AG09309 (cell line): ENCODE measurements at places on chromosomes 2 and 18.
A peak's percentile ranks its signal among the peaks of the same experiment; 100 is the strongest.

GRCh38 chr18:22711192-22711685 lies 221.9 kb upstream of the RBBP8 start:
- peak; percentile 42 for DNase-seq

- no peak for DNase-seq
Observed at GRCh38 chr2:47616506-47616905, 166.4 kb upstream of the MSH6 start.

DNA sequence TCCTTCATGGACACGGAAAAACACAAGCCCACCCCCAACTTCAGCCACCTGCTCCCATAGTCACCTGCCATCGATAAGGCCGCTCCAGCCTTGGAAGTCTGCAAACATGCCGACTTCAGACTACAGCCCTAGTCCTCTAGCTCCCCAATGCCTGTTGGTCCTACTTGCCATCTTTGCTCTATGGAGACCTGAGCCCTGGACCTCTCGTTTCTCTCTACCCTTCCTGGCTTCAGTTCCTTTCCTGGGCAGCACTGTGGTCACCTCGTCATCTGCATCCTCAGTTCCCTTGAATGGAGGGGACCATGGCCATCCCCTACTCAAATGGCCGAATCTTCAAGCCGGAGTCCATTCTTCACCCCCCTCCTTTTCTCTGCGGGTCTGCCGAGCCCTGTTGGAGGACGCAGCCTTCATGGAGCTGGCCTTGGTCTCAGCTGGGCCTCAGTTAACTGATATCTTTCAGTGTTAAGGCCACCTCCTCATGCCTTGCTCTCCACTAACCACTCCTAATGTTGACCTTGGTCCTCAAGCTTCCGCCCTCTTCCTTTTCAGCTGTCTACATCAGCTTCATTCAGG lies 47.7 kb upstream of the GBX2 start:
- DNase-seq, result no peak

GRCh38 chr18:72742002-72742401 lies 125.8 kb downstream of the NETO1 start:
- no peak for DNase-seq

DNA sequence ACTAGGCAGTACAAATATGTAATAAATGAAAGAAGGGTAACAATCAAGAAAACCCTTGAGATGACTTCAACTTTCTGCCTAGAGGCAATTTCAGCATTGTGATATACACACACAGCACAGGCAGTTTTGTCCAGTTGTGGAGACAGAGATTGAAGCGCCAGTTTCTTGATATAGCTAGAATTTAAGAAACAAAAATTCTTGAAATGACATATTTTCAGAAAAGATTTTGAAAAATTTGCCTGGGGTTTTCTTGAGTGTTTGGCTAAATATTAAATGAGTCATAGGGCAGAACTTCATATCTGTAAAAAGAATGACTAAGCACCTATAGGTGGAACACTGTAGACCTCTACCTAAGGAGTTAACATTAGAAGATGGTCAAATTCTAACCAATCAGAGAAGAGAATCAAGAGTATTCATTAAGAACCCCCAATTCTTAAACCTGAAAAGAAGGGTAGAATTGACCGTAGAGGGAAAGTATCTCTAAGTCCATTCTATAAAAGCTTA lies 1266.8 kb upstream of the TMEFF2 start:
- DNase-seq, result no peak

GRCh38 chr2:213766062-213766461 lies 481.8 kb downstream of the SPAG16 start:
- DNase-seq, result no peak

- DNase-seq, result no peak
Observed at GRCh38 chr2:30285758-30286157, 54.4 kb downstream of the LBH start.

- no peak for DNase-seq
Observed at GRCh38 chr18:37698508-37699040, 133.0 kb upstream of the CELF4 start.

DNA sequence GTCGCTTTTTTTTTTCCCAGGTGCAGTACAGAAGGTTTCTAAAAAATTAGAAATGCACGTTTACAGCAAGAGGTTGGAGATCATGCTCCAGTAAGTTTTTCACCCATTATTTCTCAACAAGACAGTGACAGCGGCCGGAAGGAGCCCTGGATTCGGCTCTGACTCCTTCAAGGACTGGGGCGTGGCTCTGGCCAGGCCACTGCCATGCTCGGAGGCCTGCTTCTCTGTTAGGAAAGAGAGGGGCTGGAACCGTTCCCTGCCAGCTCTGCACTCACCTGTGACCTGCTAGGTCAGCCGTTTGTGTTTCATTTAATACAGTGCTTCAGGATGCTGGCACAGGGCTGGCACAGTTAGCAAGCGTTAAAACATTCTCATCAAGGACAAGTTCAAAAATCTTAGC lies 6.7 kb upstream of the IAH1 start:
- DNase-seq, result no peak

DNA sequence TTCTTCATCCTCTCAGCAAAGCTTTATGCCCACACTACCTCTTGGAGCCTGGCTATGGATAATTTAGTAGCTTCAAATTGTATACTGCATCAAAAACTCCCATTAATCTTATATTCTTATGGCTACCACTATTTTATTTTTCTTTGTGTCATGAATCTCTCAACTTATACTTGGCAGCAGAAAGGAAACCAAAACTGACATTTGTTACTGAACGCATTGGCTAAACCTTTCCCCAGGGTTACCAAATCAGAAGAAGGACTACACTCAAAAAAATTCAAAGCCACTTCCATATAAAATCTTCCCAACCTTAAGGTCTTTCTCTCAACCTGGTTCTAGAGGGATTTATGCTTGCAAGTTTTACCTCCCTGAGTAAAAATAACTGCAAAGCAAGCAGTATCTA lies 97.0 kb upstream of the REG3G start:
- no peak for DNase-seq

DNA sequence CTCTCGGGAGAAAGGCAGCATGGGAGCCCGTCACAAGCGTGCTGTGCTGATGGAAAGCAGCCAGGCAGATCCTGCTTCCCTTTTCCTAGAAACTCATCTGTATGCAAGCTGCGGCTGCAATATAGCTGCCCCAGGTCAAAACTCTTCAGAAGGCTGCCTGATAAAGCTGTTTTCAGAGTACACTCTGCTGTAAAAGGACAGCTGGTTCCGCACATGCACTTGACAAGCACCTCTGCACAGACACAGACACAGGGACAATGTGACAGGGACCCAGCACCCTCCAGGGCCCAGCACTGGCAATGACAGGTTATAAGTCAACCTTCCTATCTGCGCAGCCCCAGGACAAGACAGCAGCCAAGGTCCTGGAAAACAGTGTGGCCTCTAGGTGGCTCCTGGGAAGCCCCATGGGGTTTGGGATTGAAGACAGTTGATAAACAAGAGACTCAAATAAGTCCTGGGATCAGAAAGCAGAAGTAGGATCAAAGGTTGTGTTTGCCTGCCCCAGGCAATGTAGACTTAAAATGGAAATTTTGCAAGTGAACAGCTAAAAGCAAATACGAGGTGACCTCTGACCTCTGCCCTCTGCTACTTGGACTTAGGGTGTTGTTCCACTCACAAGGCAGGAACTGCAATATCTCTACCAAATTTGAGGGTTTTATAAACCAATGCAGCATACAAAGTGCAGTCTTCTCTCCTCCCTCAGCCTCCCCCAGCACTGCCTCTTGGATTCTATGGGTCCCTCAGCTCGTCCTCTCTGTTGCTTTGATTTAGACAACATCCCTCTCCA lies 16.9 kb downstream of the SLC66A2 start:
- DNase-seq, result no peak

DNA sequence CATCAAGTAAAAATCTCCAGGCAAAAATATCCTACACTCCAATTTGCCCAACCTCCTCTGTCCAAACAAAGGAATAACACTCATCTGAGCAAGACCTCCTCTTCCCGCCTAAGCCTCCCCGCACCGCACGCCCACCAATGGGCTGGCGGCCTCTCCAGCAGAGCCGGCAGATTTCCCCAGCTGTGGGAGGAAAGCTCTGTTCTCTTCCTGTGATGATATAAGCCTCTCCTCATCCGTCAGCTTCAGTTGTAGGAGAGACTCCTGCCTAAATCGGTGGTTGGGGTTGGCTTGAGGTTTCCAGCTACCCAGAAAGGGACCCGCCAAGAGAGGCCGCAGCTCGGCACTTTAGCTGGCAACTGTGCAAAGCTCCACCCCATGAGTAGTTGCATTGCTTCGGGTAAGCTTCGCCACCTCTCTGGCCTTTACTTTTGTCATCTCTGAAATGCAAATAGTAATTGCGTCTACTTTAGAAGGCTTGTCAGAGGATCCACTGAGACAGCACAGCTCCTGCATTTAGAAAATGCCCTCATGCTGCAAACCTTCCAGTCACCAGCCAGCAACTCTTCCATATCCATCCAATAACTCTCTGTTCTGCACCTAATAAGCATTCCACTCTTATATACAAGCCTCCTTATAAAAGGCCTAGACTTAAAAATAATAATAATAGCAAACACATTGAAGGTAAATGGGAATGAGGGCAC lies 146.4 kb downstream of the MYT1L start:
- DNase-seq, result no peak

- DNase-seq, result no peak
Observed at GRCh38 chr2:147715807-147716206, 129.0 kb upstream of the ACVR2A start.

DNA sequence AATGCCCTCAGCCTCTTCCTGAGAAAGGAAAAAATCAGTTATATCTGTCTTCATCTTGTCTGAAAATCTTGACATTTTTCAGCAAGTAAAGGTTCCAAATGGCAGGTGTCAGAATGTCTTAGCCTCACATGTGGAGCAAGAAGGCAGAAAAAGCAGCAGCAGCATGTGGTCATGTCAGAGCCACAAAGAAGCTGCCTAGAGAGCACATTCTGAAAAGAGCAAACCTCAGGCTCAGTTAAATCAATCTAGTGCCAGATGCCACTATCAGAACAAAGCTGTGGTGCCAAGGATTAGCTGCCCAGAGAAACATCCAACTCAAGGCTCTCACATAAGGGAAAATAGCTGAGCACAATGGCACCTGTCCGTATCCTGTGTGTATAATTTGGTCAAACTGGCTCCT lies 105.9 kb downstream of the SRBD1 start:
- no peak for DNase-seq

DNA sequence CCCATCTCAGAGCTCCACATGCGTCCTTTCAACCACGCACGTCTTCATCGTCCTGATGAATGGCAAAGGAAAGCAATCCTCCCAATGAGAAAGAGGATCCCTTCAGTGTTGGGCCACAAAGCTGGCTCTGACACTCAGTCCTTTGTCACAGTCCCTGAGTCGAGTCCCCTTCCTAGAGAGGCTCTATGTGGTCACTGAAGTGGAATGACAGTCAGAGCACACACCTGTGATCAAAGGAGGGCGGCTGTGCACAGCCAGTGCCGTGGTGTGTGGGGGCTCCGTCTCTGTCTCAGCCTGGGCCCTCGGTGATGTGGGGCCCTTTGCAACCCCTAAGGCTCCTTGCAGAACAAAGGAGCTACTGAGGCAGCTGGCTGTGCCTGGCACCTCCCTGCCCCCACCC lies 157.3 kb upstream of the APCDD1 start:
- DNase-seq, result no peak

- no peak for DNase-seq
Observed at GRCh38 chr2:7825591-7826312, 856.1 kb upstream of the ID2 start.

DNA sequence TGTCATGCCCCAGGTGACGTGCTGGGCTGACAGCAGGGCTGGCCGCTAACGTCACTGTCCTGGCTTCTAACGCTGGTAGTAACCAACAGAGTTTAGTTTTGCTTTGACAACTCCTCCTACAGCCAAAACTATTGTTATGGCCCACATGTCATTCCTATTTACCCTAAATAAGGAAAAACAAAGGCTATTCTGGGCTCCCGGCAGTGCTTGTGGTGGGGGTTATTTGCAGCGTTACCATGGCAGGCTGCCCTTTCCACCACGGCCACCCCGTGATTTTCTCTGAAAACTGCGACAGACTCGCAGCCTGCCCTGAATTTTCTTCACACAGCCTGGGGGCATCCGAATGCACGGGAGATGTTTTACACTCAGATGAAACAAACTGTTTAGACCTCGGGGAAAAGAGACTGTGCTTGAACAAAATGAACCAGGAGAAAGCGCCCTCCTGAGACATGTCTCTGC lies 115.2 kb downstream of the FAM210A start:
- no peak for DNase-seq

DNA sequence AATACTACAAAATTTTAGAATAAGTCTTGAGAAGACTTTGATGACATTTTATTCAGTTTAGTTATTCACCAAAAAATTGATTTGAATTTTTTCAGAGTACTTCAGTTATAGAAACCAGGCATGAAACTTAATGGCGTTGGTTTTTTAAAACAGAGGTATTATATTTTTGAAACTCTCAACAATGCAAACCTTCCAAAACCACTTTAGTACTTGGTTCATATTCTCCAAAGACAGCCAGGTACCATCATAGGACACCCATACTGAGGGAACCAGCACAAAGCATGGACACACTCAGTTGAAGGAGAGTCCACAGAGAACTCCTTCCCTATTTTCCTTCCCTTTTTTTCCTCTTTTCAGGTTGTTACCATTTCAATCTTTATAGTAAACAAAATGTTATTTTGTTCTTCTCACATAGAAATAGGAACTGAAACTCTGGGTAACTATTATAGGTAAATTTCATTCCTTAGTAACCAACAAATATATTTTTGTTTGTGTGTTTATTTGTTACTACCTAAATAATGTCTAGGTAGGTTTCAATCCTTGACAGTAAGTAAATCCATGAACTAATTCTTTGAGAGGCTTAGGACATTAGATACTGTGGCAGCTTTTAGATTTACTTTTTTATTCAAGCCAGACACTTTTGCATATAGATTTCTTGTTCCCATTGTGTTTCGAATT lies 95.8 kb downstream of the TMEFF2 start:
- DNase-seq, result no peak

GRCh38 chr2:218014706-218015585 lies 12.2 kb upstream of the TNS1 start:
- no peak for DNase-seq

DNA sequence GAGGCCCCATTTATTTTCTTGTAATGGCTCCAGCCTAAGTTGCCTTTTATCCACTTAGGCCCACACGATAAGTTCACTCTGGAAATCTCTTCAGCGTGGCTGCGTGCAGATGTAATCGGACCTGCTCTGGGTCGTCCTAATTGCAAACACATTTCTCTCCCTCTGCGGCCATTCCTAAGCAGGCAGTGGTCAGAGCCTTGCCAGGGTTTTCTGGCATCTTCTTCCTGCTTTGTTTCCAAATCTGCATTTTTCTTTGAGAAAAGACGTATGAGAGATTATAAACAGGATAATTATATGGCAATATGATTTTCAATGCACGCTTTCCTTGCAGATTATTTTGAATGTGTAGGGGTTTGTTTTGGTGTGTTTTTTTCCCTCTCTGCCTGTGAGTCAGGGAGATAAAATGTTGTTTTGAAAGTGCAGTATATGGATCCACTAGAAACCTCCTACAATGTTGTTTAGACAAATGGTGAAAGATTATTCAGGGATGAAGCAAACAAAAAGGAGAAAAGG lies 239.4 kb upstream of the TANK start:
- DNase-seq, result peak; percentile 99
